Fibroblast of pulmonary artery (primary cell): ENCODE measurements at places on chromosomes 12 and 14.

DNA sequence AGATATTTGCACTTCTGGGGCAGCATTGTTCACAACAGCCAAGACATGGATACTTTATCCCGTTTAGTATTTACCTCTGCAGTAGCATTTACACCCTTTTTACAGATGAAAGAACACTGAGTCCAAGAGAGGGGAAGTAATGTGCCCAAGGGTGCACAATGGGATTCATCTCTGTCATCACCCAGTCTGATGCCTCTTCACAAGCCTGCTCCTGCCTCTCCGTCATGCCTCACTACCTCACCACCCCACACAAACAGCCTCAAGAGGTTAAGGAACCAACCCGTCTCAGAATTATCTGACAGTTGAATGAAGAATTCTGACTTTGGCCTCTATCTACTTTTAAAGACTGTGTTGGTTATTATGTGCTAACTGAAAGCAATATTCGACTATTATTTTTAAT is 368.4 kb downstream of the ATP23 start:
- DNase-seq: no peak

DNA sequence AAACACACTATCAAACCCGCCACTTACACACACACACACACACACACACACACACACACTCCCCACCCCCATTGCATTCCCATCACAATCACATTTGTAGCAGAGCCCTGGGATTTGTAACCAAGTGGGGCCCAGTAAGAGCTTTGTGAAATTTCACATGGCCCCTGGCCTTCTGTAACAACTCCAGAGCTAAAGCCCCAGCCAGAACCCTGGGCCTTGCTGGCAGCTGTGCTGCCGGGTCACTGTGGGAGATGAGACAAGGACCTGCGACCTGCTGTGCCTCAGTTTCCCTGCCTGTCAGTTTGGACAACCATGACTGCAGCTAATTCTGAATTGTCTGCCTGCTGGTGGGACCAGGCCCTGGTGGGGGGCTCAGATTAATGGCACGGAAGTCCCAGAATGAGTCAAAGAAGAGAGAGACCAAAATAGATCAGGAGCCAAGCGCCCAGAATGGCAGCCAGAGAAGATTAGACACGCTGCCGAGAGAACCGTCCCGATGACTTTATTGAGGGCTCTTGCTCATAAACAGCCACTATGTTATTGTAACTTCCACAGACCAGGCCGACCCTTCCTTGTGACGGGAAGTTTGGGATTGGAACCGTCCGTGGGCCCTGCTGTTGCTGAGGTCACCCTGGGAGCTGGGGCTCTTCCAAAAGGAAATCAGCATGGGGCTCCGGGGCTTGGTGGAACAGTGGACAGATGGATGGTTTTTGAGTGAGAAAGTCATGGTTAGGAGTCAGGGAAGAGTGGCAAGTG is 123.1 kb downstream of the ZFP36L1 start:
- DNase-seq: no peak

DNA sequence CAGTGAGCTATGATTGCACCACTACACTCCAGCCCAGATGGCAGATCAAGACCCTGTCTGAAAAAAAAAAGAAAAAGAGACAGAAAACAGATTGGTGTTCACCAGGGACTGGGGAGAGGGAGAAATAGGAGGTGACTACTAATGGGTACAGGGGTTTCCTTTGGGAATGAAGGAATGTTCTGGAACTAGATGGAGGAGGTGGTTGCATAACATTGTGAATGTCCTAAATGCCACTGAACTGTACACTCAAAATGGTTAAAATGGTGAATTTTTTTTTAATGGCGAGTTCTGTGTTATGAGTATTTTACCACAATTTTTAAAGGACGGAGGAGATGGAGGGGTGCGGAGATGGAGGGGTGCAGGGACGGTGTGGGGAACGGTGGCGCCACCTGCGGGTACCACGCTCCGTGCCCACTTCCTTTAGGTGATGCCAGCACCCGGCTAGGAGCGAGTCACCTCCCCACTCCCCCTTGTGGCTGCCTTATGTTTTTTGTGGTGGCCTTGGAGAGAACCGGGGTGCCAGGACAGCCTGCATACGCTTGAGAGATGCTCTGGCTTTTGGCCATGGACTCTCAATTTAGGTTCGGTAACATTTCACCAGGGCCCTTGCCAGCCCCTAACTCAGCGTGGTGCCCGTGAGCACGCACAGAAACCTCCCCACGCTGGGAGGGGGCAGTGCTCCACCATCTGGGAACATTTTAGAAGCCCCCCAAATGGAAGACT is 16.1 kb downstream of the UBC start:
- peak; percentile 49 for DNase-seq

- DNase-seq: peak; percentile 86
These were observed 43.1 kb downstream of the AKAP6 start for GRCh38 chr14:32372154-32372553.

GRCh38 chr14:21702316-21702715 is 28.7 kb upstream of the OR4E1 start:
- no peak for DNase-seq

DNA sequence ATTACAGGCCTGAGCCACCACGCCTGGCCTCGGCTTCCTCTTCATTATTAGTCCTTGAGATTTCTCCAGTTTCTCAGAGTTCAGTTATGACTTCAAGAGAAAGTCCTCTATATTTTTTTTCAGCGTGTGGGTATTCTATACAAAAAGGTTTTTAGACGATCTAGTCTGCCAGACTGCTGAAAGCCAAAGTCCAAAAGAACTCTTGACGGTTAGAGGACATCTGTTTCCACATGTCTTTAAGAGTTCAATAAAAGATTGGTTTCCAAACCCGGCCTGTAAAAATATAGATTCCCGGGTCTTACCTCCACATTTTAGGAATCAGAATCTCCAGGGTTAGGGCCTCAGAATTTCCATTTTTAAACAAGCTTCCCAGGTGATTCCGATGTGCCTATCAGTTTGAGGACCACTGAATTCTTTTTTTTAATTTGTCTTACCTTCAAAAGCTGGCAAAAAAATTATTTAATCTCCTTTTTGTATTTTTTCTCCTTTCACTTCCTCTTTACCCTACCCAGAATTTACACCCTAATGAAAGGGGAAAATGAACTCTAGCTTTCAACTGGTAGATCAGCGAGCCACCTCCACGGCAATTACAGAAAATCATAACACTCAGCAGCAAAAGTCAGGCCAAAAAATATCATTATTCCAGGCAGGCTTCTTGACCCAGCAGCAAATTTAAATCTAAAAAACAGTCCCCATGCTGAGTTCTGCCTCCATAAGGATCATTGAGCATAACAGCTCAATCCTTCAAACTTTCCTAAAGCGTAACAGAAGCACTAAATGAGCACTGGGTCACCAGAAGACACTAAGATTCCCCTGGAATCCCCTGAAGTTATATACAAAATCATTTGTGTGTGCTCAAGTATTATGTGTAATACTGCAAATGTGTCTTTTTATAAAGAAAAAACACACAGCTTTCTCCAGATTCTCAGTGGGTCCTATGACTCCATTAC is 8.7 kb downstream of the NT5DC3 start:
- DNase-seq: no peak

- DNase-seq: no peak
These were observed 3.6 kb upstream of the CDK17 start for GRCh38 chr12:96403870-96404269.

DNA sequence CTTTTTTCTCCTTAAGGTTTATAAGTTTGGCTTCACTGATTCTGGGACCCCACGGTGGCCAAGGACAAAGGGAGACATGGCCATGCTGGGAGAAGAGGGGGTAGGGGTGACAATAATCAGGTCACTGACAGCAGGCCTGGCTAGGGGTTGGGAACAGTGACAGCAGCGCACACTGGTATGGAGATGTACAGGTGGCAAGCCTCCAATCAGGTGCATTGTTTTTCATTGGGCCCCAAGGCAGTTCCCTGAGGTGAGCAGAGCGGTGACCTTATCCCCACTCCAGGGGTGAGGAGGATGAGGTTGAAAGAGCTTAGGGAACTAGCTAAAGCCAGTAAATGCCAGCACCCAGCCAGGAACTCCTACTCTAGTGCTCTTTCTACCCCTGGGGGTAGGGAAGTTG is 1.4 kb downstream of the SYNDIG1L start:
- DNase-seq: no peak

DNA sequence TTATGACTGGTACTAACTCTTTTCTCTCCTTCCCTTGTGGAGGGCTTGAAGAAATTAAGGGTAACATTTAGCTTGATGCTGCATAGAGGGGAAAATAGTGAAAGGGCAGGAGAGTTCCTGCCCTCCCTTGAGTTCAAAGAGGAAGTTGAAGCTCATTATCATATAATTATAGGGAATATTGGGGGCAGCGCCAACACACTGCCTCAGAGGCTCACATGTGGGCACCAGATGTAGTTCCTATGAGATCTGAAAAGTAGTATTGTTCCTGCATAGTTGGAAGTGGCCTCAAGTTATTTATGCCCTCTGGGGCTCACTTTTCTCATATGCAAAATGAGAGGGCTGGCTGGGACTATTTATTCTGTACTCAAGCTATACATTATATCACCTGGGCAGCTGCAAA is 33.0 kb upstream of the FGF23 start:
- DNase-seq: no peak

GRCh38 chr14:101945171-101945570 is 19.2 kb upstream of the DYNC1H1 start:
- no peak for DNase-seq

DNA sequence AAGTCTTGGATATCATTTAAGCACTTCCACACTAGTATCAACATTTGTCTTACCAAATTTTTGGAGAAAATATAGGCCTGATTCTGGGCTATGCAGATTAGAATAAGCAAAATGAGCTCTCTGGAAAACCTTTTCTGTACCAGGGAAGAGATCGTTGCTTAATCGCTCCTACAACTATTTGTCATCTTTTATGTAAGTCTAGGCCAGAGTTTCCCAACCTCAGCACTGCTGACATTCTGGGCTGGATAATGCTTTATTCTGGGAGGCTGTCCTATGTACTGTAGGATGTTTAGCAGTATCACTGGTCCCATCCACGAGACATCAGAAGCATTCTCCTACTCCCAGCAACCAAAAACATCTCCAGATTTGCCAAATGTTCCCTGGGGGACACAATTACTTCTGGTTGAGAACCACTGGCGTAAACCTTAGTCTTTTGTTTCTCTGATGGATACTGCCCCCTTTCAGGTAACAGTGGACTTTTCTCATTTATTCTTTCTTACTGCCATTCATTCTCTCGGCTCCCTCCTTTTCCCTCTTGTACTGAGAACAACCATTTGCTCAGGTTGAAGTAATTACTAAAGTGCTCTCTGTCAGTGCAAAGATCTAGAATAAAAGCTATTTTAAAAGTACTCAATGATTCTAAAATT is 316.9 kb upstream of the E2F7 start:
- DNase-seq: peak; percentile 20

- DNase-seq: peak; percentile 16
These were observed 28.1 kb upstream of the ADGRD1 start for GRCh38 chr12:130925666-130926015.

GRCh38 chr12:29589286-29589820 is 91.9 kb upstream of the OVCH1 start:
- DNase-seq: no peak

DNA sequence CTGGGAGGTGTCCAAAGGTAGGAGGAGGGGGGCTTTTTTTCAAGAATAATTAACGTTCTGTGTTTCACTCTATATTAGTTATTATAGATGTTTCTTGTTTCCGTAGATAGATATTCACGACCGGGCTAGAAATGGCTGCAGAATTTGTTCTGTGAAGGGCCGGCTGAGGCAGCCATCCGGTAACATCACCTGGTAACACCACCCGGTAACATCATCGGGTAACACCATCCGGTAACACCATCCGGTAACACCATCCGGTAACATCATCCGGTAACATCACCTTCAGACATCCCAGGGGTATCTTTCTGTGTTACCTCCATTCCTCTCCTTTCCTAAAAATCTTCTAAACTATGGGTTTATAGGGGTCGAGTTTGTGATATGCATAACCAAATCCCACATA is 1336.7 kb upstream of the TMEM132C start:
- no peak for DNase-seq

DNA sequence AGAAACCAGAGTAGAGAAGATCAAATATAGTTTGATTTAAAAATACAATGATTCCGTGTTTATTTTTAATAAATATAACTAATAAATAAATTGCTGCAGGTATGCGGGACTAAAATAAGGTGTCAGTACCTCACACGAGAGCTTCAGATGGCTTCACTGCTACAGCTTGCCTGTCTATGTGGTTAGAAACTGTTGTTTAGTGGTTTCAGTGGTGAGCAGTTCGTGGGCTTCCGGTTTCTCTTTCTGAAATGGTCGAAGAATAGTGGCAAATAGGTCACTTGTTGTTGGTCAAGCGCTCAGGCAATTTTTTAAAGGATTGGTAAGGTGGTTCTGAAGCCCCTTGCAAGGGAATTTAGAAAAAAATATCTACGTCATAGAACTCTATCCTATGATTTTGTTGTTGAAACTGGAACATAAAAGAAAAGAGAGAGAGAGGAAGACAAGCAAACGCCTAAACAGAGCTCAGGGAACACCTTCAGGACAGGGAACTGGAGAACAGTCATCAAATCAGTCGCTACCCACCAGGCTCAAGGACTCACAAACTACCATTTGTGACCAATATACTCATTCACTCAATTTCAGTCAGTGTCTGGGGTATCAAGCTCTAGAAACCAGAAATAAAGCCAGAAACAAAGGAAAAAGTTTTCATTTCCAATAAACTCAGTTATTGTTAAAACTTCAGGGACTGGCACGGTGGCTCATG is 31.3 kb downstream of the GABARAPL1 start:
- no peak for DNase-seq

DNA sequence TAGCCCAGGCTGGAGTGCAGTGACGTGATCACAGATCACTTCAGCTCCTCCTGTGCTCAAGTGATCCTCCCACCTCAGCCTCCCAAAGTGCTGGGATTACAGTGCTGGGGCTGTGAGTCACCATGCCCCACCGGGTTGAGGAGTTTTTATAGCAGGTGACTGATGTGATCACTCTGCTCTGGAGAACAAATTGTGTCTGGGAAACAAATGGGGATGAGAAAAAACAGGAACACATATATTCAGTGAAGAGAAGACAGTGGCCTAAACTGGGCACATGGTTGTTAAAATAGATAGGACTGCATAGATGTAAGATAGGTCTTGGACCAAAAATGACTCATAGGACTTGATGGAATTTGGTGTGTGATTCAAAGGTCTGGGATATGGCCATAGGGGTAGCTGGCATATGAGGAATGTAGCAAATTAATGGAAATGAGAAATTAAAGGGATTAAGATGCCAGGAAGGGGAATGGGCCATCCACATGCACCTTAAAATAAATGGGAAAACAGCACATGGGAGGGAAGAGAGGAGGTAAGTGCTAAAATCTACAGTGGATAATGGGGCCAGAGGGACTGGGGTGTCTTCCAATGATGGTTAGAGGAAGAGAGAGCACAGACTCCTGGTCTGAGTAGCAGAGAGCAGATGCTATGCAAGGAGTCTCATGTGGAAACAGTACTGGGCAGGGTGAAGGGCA is 11.2 kb downstream of the BCAT1 start:
- DNase-seq: no peak

GRCh38 chr12:74624201-74624600 is 86.6 kb downstream of the ATXN7L3B start:
- DNase-seq: no peak

- DNase-seq: peak; percentile 77
These were observed 14.8 kb downstream of the KMT5A start for GRCh38 chr12:123398550-123399254.
